ENCODE measurements at places on chromosomes 12 and 14.

DNA sequence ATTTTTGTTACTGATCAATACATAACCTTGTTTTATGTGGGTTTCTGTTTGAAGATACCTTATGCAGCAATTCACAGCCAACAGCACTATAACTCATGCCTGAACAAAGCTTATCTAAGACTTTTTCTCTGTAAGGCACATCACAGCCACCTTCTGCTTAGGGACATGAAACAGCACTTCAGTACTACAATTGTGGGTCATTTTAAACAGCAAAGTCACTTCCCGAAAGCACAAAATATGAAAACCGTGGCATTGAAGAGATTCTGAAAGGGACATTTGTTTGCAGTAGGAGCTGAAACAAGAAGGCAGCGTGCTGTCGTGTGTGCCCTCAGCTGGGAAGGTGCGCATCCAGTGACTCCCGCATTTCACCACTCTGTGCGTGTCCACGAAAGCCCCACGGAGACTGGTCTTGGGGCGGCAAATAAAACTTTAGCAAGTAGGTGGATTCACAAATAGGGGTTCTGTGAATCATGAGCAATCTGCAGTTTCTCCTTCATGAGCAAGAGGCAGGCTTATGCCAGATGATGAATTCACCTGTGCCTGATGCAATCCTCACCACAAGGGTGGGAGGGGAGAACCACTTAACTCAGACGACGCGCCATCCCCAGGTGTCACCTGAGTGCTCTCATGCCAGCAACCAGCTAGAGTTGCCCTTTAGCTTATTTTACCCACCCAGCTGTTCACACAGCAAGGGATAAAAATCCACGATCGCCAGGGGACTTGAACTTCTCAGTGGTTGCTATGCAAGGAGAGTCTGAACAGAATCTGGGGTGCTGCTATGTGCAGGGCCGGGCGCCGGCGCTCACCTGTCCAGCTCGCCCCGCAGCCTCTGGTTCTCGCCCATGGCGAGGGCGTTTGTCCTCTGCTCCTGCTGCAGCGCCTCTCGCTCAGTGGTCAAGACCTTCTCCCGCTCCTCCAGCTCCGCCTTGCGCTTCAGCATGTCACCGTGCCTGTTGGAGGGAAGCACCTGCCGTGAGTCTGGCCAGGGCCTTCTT, 54.9 kb upstream of the GPR68 start:
- no peak for DNase-seq

- DNase-seq, result no peak
Measured at GRCh38 chr14:105929327-105930081, 403.1 kb downstream of the TMEM121 start.

DNA sequence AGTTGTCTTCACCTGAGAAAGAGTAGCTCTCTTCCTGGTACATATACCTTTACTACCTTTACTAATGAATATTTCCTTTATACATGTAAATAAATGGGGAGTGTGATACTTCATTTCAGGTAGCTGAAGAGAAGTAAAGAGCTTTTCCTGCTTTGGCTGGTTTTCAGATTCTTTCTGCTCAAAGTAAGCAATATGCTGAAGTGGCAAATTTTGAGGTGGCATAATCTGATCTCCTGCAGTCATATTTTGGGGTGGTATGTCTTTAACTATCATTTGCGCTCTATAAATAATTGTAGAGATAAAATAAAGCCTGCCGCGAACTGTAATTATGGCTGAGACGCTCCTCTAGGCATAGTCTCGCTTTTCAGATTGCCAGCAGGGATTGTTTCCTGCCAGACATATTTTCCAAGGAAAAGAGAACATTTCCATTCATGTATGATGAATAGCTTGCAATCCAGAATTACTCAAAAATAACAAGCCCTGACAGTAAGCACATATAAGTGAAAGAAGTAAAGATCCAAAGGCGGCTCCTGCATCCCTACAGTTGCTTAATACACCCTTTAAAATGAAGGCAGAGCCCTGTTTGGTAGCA, 200.7 kb downstream of the C12orf50 start:
- DNase-seq, result no peak

GRCh38 chr14:33755358-33755757, 195.5 kb downstream of the EGLN3 start:
- DNase-seq, result no peak

DNA sequence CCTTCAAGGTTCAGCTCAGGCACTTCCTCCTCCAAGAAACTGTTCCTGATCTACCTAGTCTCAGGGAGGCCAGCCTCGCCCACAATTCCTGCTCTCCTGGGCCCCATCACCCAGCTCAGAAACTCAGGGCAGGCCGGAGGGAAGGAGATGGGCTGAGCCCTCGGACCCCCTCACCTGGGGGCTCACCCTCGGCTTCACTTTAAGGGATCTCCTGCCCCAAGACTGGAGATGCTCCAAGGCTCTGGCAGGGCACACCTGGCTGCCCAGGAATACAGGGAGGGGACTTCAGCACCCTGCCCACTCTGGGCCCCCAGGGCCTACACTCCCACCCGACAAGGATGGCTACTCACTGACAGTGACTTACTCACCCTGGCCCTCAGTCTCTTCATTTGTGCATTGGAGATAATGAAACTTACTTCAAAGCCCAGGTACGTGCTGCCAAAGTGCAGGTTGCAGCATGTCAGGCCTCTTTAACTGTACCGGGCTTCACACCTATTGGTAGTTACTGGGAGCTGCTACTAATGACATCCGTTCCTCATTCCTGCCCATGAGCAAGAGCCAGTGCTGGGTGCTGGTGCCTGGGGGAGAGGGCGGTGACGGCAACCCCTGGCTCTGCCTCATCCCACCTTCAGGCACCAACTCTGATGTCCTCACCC, 21.0 kb upstream of the PPP1R13B start:
- no peak for DNase-seq

DNA sequence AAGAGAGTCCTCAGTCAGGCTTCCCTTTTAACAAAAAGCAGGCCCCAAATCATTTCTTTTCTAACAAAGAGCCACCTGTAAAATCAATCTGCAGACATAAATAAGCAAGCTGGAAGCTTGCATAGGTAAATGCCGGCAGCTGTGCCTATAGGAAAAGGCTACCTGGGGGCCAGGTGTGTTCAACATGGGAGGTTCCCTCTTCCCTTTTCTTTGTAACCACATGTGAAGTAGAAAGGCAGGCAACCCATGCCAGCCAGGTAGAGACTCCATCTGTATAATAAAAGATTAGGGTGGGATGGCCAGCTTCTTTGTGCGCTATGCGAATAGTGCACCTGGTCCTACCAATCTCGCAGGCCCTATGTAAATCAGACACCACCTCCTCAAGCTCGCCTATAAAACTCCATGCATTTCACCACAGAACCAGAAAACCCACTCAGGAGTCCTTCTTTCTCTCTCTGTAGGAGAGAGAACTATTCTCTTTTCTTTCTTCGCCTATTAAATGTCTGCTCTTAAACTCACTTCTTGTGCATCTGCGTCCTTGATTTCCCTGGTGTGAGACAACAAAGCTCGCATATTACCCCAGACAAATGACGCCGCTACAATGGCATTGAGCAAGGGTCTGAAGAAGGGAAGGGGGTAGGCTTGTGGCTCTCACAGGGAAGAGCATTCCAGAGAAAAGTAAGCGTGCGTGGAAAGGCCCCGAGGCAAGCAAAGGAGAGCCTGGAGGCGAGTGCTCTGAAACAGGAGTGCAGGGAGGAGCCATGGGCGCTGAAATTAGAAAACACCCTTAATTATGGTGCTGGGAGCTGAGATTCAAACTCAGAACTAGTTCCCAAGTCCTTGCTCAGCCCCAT, 67.2 kb downstream of the TTC9 start:
- DNase-seq, result no peak

DNA sequence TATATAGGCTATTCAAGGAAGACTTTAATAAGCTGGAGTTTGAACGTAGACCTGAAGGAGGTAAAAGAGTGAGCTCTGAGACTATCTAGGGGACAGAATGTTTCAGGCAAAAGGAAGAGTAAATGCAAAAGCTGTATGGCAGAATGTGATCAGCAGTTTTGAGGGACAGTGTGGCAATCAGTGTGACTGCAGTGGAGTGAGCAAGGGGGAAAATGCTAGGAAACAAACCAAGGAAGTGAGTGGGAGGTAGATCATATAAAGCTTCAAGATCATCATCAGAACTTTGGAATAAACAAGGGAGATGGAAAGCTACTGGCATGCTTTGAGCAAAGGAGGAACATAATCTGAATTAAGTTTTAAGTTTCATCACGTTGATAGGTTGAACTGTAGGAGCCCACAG, 67.5 kb upstream of the BTG1 start:
- DNase-seq, result no peak

DNA sequence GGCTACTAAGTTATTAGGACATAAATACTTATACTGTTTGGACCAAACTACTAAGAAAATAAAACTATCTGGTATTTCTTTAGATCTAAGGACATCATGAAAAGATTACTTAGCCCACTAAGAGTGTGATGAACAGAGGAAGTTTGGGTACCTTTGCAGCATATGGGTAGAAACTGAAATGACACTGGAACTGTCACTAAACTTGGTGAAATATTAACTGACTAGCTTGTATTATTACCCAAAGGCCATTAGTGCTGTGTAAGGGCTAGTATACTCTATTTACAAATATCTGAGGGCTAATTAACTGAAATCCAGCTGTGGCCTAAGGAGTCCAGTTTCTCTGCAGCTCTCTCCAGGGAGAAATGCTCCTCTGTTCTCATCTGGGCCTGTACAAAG, 45.5 kb downstream of the PAWR start:
- no peak for DNase-seq

DNA sequence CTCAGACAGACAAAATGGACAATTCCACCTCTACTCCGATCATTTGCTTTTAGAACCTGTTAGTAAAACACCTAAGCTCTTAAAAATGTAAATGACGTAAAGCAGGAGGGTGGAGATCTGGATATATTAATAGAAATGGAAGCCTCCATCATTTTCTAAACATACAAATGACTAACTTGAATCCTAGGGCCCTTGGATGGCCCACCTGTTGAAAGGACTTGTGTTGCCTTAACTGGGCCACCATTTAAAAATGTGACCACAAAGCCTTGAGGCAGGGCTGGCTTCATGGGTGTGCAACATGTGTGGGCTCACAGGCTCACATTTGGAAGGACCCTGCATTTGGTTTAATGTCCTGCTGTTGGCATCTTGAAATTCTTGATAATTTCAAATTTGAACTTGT, 131.5 kb upstream of the PRMT8 start:
- no peak for DNase-seq

GRCh38 chr12:102740141-102740955, 176.7 kb downstream of the PAH start:
- no peak for DNase-seq

DNA sequence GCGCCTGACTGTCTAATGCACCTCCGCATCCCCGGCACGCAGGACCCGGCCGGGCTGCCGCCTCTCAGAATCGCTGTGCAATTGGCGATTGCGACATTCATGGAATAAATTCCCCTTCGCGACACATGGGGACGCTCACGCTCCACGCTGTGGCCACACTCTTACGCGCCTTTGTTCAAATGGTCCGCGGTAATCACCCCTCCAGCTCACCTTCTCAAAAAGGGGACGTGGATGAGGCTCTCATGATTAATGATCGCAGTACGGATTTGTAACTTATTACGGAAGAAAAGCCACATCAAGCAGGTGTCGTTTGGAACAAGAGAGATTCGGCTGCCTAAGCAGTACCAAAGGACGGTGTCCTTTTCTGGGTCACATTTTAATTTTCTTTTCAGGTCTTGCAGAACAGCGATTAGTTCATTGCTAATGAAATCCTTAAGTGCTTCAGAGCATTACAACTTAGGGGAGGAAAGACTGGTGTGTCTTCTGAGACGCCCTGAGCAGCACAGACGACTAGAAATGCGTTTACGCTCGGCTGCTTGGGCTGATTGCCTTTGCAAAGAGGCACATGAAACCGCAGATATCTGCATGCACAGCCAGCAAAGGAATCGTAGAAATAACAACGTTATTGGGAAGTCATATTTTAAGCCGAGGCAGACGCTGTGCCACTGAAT, 37.3 kb upstream of the ADGRD1 start:
- no peak for DNase-seq

GRCh38 chr14:31118892-31119291, 88.7 kb downstream of the HECTD1 start:
- no peak for DNase-seq

DNA sequence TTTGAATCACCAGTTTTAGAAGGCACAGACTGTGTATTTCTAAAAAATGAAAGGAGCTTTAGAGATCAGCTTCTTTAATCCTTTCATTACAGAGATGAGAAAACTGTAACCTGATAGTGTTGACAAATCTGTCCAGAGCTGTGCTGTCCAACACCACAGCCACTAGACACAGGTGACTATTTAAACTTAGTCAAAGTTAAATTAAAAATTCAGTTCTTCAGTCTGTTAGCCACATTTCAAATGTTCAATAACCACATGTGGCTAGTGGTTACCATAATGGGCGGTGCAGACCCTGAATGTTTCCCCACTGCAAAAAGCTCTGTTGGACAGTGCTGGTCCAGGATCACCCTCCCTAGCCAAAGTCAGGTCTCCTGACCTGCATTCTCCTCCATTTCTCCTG, 21.6 kb downstream of the DAD1 start:
- DNase-seq, result no peak

DNA sequence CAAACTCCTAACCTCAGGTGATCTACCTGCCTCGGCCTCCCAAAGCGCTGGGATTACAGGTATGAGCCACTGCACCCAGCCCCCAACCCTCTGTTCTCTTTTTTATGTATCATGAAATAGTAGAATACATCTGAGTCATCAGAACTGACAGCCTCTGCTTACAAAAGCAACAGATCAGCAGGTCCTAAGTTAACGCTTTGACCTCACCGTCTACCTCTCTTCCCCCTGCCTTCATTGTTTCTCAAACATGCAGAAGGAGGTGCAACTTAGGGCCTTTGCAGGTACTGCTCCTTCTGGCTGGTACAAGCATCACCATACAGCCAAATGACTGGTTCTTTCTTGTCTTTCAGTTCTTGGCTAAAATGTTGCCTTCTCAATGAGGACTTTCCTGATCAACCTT, 249.2 kb downstream of the PAWR start:
- no peak for DNase-seq

GRCh38 chr12:109461049-109461845, 15.9 kb downstream of the KCTD10 start:
- DNase-seq, result no peak
